ENCODE measurements at places on chromosomes 5 and 9.

GRCh38 chr9:70859694-70860093 lies 261.7 kb downstream of the TRPM3 start:
- no peak for DNase-seq

- DNase-seq: no peak
Measured at GRCh38 chr5:18546591-18546990, 912.3 kb downstream of the TAF11L14 start.

DNA sequence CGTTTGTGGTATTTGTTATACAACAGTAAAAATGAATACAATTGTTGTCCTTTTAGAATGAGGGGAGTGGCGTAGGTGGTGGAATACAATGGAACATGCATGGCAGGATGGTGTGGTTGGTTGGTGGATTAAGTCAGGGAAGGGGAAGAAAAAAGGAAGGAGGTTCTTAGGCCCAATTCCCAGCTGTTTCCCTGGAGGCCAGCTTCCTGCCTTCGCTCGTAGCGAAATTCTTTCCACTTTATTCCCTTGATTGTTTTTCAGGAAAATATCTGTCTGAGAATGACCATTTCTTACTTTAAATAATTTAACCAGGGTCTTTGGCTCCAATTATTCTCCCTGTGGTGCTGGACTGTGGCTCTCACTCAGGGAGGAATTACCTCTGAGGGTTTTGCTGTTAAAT lies 24.1 kb upstream of the DMAC1 start:
- DNase-seq: no peak

DNA sequence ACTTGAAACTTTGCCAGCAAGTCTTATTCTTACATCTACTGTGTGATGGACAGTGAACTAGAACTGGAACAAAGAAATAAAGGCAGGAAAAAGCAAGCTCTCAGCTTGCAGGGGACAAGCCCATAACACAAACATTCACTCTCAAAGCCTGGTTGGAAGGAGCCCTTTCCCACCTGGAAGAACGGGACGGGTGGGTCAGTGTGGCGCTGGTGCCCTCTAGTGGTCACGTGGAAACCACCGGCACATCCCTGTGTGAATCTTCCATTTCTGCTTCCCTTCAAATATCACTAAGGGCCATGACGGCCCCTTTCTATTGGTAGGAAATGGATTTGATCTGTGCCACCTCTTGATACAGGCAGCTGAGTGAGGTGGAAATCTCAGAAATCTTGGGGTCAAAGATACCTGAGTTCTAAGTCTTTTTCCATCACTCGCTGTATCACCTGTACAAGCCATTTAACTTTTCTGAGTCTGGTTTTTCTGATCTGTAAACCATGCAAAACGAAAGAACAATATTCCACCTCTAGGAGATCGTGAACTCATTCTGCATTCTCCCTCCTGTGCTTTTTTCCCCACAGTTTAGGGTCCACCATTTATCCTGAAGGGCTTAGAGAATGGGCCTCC lies 211.6 kb downstream of the MSX2 start:
- DNase-seq: peak; percentile 5

DNA sequence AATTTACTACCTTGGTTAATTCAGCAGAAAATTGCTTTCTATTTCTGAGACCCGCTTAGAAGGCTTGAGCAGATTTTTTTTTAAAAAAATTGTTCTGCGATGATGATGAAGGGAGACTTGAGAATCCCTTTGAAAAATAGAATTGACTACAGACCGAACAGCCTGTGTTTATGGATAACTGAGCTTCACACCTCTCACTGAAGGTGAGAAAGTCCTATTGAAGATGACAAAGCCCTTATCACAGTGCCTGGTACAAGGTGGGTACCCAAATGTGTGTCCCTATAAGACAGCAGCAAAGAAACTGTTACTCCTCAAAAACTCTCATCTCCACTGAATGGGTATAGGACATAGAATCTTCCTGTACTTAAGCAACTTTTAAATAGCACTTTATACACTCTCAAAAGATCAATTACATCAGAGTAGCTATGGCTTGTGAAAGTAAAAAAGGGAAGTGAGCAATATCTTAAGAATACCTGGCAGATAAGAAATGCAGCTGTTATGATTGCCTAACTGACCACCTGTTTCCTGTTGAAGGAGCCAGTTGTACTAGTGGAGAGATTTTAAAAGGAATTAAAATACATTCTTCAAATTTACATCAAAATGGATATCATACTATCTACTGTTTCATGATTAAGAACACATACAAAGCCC lies 419.7 kb downstream of the CHSY3 start:
- peak; percentile 44 for DNase-seq

- DNase-seq: no peak
Measured at GRCh38 chr9:99336531-99336930, 114.4 kb downstream of the SEC61B start.

- no peak for DNase-seq
Measured at GRCh38 chr5:125043781-125044391, 297.4 kb upstream of the ZNF608 start.

DNA sequence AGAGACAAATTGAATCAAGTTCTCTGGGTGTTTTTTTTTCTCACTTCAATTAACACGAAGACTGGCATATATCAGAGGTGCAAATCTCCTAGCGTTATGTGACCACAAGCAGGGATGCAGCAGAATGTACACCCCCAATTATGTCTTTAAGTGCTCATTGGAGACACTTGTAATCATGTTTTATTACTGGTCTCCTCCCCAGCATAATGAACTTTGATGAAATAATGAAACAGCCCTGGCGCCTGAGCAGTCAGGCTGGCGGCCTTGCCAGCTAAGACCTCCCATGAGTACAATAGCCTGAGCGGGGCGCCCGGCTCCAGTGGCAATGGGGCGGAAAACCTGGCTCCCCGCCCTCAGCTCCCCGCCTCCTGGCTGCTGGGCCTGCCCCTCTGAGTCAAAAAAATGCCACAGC lies 209.4 kb upstream of the MSX2 start:
- DNase-seq: no peak

DNA sequence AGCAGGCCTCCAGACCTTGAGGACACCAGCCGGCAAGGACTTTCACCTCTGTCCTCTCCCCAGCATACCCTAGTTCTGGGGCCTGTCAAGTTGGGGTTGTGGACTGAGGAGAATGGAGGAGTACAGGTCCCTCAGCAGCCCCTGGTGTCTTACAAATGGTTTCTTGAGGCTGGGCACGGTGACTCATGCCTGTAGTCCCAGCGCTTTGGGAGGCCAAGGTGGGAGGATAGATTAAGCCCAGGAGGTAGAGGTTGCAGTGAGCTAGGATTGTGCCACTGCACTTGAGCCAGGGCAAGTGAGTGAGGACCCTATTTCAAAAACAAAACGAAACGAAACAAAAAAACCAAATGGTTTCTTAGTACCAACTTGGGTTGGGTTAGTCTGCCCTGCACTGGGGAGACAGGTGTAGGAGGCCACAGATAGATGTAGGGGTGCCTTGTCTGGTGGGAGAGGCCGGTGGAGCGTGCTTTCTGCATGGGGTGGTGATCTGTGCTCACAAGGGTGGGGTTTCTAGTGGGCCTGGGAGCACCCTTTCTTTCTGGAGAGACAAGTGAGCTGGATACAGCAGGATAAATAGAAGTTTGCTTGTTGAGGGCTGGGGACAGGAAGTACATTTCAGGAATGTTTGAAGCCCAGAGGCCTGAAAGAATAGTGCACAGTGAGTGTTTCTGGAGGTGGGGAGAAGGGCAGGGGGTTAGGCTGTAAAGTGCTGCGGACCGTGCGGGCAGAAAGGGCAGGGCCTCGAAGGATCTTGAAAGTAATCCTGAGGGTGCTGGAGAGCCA lies 37.7 kb upstream of the PSD2 start:
- no peak for DNase-seq

DNA sequence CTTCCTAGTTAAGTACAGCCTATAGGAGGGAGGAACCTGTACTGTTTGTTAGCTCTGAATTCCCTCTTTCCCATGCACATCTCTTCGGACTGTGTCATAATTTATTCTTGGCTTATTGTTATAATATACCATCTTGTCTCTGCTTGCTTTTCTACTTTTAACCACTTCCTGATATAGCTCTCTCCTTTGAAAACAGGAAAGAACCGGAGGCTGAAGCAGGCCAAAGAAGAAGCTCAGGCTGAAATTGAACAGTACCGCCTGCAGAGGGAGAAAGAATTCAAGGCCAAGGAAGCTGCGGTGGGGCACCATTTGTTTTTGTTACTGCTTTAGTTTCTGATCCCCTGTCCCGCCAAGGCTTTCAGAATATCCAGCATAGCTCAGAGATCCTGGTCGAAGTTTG lies 4.8 kb downstream of the ATP6V1G1 start:
- DNase-seq: no peak

DNA sequence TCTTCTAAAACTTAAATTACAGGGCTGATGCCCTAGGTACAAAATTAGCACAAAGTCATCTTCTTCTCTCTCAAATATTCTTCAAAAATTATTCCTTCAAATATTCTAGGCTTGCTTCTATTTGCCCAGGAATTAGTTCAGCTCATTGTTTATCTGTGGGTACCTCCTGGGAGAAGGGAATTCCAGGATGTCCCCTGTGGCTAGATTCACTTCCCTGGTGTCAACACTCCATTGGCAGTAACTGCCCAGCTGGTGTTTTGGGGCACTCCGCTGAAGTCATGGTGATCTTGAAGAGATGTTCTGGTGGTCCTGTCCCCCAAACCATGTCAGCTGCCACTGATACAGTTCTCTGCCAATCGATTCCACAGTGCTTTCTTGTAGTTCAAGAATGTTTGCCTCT lies 26.2 kb upstream of the TGFBR1 start:
- DNase-seq: no peak

DNA sequence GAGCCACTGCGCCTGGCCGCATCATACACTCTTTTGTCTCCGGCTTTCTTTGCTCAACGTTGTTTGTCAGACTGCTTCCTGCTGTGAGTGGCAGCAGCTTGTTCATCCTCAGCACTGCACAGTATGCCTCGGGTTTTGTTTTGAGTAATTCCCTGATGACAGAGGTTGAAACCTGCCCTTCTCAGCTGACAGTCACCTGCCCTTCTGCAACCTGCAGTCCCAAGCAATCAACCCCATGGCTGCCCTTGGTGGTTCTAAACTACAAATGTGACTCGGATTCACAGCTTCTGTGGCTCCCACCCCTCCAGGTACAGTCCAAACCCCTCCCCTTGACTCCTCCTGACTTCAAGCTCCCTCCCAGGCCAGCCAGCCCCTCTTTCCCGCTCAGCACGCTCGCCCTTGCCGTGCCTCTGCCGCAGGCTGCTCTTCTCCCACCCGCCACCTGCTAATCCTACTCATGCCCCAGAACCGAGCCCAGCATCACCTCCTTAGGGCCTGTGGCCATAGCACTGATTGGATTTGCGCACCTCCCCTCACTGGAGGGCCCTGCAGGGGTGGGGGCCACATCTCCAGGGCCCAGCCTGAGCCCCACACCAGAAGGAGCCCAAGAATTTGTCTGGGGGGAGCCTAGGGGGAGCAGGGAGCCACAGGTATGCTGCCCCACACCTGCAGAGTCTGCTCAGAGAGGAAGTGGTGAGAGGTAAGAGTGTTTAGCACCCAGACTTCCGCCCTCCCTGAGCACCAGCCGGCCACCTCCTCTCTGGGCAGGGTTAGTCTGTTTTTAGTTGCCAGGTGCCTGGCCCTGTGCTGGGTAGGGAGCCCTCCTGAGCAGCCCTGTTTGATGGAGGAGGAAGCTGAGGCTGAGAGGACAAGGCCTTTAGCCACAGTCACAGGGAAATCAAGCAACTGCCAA lies 10.1 kb downstream of the EEIG1 start:
- DNase-seq: no peak

- no peak for DNase-seq
Measured at GRCh38 chr9:128429513-128430086, 8.9 kb downstream of the CERCAM start.

- DNase-seq: no peak
Measured at GRCh38 chr9:87381050-87381711, 116.5 kb upstream of the DAPK1 start.

GRCh38 chr5:95611396-95611795 lies 8.5 kb upstream of the GPR150 start:
- no peak for DNase-seq

- no peak for DNase-seq
Measured at GRCh38 chr5:151023651-151024050, 3.3 kb downstream of the GPX3 start.

DNA sequence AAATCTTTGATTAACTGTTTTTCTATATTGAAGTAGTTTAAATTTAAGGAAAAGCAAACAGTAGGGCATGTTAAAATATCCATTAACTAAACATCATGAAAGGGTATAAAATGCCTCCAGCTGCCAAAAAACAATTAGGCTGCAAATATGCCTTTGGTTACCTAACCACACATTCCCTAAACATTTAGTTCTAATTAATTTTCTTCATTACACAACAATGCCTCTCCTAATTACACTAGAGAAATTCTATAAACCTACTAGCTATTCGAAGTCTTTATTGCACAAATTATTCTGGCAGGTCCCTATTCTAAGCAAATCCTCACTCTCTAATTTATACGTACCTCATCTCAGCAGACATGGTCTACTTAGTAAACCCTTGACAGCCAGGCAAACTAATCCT lies 37.4 kb downstream of the MAT2B start:
- DNase-seq: no peak

DNA sequence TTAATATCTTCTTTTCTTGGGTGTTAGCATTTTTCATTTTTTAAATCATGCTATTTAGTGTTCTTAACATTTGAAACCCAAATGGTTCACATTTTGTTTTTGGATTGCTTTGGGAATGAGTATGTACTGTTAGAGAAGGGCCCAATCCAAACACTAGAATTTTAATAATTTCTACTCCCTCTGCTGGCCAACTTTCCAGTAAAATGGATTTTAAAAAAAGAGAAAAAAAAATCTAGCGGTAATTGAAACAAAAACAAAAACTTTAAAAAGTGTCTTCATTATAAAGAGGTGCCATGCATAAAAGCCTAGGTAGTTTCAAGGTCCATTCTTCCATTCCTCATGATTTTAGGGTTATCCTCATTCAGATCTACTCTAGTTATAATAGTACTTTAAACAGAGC lies 32.1 kb upstream of the RICTOR start:
- no peak for DNase-seq

DNA sequence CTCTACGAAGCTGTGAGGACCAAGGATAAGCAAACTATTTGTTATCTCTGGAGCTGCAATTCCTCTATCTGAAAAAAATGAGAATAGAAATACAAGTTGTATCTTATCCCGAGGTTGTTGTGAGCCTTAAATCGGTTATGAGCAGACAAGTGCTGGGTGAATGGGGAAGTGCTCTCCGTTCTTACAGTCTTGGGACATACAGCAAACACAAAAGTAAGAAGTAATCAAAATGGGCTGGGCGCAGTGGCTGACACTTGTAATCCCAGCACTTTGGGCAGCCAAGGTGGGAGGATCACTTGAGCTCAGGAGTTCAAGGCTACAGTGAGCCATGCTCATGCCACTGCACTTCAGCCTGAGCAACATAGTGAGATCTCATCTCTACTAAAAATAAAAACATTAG lies 31.7 kb downstream of the ITK start:
- DNase-seq: no peak
